Calu3 (cell line): ENCODE measurements at places on chromosomes 1 and 21.

GRCh38 chr21:38814126-38815059 lies 8.7 kb downstream of the ETS2 start:
- no peak for DNase-seq

GRCh38 chr1:56505792-56506743 lies 73.3 kb downstream of the PLPP3 start:
- no peak for DNase-seq

DNA sequence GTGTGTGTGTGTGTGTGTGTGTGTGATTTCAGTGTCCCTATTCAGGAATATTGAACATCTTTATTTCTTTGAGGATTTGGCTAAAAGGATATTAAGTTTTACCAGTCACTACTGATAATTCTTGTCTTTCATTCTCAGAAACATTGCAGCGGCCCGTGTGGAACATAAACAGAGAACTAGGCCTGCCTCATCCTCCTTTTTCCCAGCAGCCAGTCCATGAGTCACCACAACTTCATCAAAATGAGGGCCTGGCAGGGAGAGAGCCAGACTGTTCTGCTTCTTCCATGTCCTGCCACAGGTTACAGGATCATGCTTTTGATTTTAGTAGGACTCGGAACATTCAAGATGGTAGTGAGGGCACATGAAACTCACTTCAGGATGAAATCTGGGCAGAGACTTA lies 50.7 kb downstream of the LRIG2 start:
- no peak for DNase-seq

- no peak for DNase-seq
Measured at GRCh38 chr1:15953791-15954241, 22.1 kb downstream of the ZBTB17 start.

DNA sequence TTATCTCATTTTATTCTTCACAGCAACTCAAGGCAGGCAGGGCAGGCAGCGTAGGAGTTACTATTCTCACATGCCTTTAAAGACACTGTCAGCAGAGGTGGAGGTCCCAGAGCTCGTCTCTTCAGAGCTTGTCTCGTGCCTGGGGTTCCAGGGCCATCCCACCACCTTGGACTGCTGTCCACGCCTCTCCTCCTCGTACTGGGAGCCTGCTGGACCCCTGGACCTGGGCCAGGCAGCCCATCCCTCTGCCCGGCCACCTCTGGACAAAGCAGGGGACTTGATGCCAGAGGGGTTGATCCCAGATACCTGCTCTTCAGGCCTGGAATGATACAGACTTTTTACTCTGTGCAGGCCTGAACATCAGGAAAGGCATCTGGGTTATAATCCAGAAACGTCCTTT lies 546.8 kb downstream of the KIF26B start:
- DNase-seq, result no peak

GRCh38 chr1:222045786-222046185 lies 303.9 kb upstream of the DUSP10 start:
- DNase-seq, result no peak

DNA sequence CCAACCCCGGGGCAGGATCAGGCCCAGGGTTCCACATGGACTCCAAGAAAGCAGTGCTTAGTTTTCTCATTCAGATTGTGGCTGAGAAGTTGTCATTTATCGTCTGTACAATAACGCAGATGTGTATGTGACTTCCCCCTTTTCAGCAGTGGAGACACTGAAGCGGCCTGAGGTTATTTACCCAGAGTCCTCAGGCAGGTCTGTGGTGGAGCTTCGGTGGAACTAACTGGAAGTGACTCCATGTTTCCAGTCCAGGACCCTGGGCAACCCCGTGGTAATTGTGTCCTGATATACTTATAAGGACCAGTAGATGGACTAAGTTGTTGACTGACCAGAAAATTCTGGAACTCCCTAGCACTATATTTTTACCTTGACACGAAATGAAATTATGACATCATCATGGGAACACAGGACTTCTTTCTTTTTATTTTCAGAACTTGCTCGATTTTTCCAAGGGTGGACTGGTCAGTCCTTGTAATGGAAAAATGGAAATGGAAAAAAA lies 1.0 kb upstream of the IER5 start:
- no peak for DNase-seq

DNA sequence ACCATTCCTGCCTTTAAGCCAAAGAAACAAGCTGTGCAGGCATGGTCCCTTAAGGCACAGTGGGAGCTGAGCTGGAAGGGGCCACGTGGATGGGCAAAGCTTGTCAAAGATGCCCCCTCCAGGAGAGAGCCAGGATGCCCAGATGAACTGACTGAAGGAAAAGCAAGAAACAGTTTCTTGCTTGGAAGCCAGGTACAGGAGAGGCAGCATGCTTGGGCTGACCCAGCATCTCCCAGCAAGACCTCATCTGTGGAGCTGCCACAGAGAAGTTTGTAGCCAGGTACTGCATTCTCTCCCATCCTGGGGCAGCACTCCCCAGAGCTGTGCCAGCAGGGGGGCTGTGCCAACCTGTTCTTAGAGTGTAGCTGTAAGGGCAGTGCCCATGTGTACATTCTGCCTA lies 1.3 kb upstream of the SLC50A1 start:
- no peak for DNase-seq

DNA sequence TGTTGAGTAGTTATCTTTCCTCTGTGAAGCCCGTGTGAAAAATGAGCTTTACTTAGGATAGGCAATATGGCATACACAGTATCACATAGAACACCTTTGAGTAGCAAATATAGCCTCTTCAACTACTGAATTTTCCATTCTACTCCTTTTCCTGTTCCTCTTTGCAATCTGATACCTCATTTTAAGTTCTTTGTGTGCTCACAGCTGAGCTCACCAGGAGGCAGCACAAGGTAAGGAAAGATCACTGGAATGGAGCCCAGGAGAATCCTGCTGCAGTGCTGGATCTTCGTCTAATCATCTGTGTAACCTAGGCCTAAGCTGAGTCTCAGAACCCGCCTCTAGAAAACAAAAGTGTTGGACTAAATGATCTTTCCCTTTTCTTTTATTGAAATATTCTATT lies 171.0 kb downstream of the LRRC40 start:
- peak; percentile 23 for DNase-seq

DNA sequence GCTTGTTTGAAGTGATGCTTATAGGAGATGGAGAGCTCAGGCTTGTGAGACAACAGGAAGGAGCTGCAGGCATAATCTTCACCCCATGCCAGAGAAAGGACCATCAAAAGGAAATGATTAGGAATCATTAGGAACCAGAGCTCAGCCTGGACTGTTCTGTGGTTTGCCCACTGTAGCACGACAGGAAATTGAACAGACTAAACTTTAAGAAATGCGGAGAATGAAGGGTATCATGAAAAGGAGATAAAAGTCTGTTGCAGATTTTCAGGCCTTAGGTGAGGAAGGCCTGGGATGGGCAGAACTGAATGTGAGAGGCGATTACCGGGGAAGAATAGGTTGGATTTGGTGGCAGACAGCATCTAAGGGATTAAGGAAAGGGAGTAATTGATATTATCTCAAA lies 292.0 kb upstream of the PLXNA2 start:
- no peak for DNase-seq

- DNase-seq, result no peak
Measured at GRCh38 chr1:202915146-202915545, 11.9 kb downstream of the KLHL12 start.

DNA sequence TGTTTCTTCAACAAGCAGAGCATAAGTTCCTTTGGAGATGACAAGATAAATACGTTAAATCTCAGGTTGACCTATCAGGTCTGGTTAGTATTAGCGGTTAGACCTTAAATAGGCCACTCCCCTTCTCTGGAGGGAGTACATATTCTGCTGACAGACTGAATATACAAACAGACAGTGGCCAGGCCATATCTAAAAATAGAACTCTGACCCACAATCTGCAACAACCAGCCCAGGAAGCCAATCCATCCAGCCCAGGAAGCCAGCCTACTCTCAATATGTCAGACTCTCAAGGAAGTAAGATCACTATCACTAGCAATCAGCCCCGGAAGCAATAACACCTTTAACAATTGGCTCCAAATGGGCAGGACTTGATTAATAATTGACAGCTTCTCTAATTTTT lies 6.7 kb downstream of the IL20 start:
- no peak for DNase-seq

DNA sequence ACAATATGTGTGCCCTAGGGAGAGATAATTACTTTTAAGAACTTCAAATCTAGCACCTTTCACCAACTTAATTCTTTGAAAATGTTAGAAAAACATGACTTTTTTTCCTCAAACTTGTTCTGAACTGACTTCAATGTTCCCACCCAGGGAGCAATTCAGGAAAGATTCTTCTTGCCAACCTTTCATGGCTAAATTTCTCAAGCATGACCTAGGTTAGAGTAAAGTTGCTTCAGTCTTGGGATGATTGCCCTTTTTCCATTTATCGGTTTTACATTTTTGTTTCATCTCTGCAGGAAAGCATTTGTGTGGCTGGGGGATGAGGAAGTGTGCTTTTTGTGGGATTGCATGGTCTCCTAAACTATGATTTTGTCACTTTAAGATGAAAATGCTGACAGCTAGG lies 647.7 kb downstream of the LTN1 start:
- DNase-seq, result no peak

GRCh38 chr1:55347866-55348265 lies 132.7 kb upstream of the USP24 start:
- no peak for DNase-seq

DNA sequence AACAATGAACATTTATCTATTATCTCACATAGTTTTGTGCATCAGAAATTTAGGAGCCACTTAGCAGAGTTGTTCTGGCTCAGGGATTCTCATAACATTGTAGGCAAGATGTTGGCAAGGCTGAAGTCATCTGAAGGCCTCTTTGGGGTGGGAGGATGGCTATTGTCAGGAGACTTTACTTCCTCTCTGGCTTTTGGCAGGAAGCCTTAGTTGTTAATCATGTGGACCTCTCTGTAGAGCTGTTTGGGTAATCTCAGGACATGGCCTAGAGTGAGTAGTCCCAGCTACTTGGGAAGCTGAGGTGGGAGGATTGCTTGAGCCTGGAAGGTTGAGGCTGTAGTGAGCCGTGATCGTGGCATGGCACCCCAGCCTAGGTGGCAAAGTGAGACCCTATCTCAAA lies 40.2 kb downstream of the RASAL2 start:
- no peak for DNase-seq

GRCh38 chr1:24720152-24720551 lies 25.1 kb upstream of the CLIC4 start:
- DNase-seq, result no peak

DNA sequence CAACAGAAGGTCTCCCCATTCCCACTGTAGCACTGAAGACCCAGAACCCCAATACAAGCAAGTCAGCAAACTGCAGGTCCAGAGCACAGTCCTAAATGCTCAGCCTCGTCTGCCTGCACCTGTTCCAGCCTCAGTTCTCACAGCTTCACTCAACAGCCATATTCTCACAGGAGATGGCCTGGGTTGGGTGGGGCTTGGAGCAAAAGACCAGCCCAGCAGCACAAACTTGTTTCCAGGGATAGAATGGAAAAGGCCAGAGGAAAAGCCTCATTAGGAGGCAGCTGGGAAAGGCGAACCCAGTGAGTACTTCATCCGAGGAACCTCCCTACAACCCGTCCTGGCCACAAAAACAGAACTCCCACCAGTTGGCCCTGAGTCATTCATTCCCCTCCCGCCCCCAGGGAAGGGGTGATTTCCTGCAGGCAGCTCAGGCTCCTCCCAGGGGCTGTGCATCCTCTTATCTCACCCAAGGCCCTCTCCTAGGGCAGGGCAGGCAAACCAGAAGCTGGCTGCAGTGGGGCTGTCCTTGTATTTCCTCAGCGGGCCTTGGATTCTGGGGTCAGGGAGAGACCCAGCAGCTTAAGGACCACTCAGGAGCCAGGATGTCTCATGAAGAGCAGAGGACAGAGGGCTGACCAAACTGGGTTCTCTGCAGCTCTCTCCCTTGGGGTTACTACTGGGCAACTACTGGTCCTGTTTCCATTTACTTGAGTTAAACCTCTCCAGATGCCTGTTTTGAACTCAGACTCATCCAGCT lies 7.4 kb upstream of the MPL start:
- DNase-seq, result peak; percentile 20

DNA sequence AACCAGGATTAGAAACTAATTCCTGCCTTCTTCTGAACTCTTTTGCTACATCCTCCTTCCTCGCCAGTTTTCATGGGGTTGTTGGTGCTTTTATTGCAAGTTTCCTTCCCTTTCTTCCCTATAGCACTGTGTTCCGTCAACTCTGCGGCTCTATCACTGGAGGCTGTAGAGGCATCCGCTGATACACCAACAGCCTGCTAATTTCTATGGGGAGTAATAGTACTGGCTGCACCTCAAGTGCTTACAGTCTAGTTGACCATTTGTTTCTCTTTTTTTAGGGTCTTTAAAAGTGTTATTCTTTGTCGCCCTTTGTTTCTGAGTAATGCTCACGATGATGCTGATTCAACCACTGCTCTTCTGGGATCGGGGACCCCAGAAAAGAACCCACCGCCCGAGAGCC lies 746 bp downstream of the MIS18A start:
- DNase-seq, result no peak

DNA sequence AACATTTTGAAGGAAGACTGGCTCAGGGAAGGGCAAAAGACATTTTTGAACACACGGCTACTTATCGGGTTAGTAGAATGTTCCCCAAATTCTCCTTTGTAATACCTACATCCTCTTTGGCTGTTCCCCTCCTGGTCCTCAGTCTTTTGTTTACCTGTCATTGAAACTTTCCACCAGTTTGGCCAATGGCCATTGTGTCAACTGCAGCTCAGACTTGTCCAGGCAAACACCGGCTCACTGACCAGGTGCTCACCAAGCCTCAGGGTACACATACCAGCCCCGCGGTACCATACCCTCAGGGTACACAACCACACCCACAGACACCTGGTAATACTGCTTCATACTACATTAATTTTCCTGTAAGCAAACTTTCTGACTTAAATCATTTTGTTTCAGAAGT lies 84.8 kb upstream of the ZNF648 start:
- no peak for DNase-seq

GRCh38 chr21:40688106-40688864 lies 158.7 kb downstream of the DSCAM start:
- no peak for DNase-seq

DNA sequence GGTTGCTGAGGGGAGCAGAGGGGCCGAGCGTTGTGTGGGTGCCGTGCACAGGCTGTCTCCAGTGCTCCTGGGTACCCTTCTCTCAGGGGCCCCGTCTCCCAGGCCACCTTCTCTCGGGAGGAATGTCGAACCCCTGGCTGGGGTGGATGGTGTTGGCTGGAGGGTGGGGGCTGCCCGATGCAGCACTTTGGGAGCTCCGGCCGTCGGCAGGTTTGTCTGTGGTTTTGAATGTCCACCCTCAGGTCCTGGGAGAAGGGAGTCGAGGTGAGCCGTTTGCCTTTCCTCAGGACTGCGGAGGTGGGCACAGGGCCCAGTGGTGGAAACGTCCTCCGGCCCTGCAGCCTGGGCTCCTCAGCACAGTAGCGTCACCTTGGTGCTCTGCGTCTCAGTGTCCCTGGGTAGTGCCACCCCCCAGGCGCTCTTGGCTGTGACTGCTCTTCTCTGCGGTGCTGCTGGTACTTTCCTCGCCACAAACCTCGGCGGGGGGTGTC lies 14.5 kb downstream of the SLX9 start:
- DNase-seq, result no peak

DNA sequence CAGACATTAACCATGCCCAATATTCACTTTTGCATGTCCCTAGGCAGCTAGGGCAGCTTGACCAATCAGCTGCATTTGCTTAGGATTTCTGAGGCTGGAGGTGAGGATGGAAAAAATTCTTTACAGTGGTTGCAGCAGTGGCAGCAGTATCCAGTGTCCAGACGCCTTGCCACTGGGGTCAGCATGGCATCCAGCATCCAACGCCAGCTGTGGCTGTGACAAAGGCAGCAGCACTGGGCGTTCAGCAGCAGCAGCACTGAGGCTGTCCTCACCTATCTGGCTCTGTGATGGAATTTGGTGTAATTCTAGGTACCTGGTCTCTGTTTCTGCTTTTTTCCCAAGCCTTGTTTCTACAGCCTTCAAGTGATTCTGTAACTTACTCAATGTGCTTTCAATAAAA lies 15.5 kb downstream of the RHBDL2 start:
- no peak for DNase-seq

GRCh38 chr1:18211764-18212163 lies 104.2 kb downstream of the IGSF21 start:
- DNase-seq, result no peak
